ENCODE measurements at places on chromosomes 7 and 10.

- no peak for DNase-seq
Observed at GRCh38 chr10:60367431-60367830, 22.2 kb downstream of the ANK3 start.

DNA sequence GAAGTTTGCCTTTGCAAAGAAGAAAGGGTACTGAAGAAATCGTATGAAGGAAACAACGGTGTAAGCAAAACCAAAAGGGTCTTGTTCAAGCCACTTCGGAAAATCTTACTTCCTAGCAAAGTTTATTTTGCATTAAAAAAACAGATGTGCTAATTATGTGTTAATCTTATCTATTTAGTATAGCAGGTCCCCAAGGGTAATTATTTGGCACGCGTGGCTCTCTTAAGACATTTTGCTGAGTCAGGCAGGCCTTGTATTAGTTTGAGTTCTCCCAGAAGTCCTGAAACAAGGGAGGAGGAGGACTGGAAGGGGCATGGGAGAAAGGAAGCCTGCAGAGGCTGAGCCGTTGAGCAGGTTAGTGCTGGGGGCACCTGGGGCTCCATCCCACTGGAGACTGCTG, 44.9 kb downstream of the TMEM178B start:
- no peak for DNase-seq

DNA sequence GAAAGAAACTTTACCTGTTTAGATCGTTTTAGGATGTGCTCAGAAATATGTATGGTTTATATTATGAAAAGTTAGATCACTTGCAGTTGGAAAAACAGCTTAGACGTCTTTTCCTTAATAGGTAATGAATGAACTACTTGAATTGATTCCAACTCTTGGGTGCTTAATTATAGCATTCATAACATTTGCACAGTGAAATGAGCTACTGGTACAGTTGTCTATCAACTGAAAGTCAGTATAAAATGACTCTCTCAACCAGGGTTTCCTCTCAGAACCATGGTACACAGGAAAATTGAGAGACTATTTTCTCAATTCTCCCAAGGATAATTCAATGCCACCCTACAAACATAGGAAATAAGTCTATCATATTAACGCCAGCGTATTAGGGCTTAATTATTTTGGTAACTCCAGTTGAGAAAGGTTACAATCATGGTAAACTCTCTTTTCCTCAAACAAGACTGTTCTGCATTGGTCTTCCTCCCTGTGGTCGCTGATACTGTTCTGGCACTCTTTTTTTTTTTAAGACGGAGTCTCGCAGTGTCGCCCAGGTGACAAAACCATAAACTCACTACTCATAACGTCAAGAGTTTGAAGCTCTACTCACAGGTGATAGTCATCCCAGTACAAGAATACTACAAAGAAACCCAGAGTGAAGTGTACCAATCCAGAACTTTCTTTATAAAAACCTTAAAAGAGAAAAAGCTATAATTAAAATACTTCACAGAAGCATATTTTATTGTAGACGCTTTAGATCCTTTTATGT, 2.0 kb downstream of the ANLN start:
- DNase-seq: no peak

DNA sequence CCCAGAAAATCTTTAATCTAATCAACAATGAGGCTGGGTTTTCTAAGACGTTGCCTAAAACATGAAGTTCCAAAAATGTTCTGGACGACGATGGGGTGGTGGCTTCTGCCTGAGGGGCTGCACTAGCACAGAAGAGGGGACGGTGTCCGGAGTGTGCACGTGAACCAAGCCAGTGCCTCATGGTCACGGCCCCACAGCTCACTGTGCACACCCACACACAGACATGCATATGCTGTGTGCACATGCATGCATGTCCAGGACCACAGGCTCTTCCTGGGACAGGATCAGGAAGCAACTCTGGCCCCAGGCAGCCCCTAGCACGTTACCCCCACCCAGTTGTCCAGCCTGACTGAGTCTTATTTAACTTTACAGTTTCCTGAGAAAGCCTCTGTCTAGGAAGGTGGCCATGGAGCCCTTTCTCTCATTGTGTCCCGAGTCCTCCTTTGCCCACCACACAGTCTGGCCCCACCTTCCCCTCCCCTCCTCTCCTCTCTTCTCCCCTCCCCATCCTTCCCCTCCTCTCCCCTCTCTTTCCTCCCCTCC, 100.8 kb downstream of the DNAJB6 start:
- no peak for DNase-seq

Data from activated T-cell treated with anti-CD3 and anti-CD28 coated beads for 48 hours (primary cell).